ENCODE measurements at places on chromosomes 11 and 22.
A peak's percentile ranks its signal among the peaks of the same experiment; 100 is the strongest.

DNA sequence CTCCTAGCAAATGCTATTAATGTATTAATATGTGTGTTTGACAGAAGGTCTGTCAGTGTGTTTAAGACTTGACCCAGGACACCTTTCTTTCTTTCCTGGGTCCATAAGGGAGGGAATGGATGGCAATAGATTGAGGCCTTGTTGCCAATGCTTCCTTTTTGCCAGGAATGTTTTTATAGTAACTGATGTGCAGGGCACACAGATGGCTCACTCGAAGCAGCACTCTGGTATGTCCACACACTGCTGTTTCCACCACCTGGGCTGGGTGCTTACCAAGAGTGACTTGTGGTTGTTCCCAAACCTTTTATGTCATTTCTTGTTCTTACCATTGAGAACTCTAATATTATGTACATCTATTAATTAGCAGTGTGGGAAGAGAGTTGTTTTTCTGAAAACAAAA, 396.9 kb upstream of the SYN3 start:
- DNase-seq: no peak

DNA sequence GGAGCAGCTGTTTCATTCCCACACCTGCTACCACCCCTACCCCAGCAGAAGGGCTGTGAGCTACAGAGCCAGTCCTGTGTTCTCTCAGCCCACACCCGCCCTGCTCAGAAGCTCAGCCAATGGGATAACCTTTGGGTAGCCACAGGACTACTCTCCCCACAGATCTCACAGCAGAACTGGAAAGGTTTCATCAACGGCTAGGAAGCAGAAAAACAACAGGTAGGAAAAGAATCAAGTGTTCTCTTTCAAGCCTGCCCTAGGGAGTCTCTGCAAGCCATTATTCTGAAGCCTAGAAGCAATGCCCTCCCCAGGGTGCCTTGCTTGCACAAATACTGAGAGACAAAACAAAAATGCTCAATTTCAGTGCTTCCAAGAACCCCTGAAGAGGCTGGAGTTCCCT, 77.2 kb downstream of the TMPRSS5 start:
- DNase-seq: no peak

DNA sequence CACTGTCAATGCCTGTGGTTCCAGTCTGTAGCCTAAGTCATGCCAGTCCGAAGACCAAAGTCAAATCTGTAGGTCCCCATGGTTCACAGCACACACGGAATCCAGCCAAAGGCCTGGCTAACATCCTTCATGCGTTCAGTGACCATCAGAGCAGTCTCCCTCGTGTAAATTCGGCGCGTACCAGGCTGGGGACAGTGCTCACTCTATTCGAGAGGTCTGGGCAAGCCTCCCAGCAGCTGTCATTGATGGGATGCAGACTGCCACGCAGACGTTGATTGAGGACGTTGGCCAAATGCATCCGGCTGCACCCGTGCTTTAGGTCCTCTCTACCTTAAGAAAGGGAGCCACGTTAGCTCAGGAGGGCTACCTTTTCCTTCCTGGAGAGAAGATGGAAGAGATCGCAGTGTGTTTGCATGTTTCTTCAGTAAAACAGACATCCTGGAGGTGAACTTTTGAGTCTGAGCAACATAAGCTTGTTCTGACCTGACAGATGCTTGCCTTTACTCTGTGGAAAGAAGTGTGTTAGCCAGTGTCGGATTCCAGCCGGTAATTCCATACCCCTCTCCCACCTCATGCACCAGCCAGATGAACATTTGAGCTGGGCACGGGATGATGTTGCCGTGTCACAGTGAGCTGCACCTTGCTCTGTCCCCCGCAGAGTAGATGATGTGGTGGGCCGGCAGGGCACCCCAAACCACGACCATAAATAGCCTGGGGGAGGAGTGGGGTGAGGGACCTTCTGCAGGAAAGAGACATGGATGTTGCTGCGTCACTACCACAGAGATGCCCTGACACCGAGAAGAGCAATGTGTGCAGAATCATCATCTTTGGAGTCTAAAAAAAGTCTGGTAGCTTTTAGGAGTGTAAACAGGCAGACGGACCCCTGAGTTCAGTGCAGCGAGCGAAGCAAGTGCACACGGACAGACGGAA, 12.2 kb downstream of the CTTN start:
- no peak for DNase-seq

- no peak for DNase-seq
Observed at GRCh38 chr11:279966-280705, 1.9 kb downstream of the NLRP6 start.

GRCh38 chr11:69250186-69251056, 43.5 kb upstream of the MYEOV start:
- DNase-seq: no peak

DNA sequence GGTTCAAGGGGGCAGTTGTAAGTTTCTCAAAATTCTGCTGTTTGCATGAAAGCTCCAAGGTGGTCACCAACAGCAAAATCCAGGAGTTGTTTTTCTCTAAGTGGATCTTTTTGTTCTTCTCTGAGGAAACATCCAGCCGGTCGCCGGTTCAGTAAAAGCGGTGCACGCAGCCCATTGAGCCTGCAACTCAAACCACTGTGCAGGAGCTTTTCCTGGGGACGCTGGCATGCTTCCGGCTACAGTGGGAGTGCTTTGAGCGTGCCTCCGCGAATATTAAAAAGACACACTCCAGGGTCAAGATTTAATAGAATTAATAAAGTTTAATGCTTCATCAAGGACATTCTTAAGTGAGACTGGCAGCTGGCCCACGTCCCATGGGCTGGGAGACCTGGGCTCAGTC, 25.4 kb downstream of the IGF2 start:
- no peak for DNase-seq

DNA sequence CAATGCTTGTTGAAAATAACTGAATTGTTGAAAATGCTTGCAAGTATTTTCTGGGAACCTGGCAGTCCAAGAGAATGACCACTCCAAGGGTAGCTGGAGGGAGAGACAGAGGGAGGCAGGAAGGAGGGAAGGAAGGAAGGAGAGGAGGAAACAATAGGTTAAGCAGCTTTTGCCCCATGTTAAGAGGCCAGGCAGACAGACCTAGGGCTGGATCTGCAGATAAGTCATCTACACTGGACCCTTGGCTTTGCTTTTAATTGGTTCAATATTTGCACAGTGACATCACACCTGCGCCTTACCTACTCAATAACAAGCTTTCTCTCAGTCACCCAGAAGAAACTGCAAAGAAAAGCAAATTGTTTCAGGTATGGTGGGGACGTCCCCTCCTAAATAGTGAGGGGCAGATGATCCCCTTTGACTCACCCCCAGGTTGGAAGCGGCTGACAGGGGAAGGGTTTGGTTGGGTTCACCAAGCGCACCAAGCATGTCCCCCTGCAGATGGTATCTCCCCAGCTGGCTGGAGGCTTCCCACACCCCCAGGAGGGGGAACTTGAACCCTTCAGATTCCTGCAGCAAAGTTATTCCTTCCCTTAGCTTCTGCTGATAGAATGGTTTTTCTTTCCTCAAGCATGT, 24.3 kb downstream of the MYH9 start:
- no peak for DNase-seq

GRCh38 chr11:13368041-13368446, 90.5 kb downstream of the BMAL1 start:
- no peak for DNase-seq

- peak; percentile 63 for DNase-seq
Observed at GRCh38 chr22:37242395-37242918, 1.6 kb downstream of the RAC2 start.

- DNase-seq: no peak
Observed at GRCh38 chr11:119342023-119342300, 1.3 kb upstream of the C1QTNF5 start.

DNA sequence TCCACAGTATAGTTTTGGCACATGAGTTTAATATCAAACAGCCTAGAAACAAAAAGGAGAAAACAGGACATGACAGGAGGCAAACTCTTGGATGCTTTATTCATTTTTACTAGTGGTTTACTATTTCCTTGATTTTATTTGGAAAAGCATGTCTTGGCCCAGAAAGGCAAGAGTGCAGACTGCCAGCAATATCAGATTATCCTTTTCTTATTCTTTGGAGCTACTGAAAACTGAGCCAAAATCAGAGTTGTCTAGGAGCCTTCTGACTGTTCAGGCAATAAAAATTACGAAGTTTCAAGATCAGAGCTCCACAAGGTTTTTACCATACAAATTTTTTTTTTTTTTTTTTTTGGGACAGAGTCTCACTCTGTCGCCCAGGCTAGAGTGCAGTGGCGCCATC, 16.0 kb downstream of the CELF1 start:
- DNase-seq: no peak
